Spleen (tissue), 13 donors: ENCODE measurements at places on chromosomes 7 and 10. TPM values are rescaled to one million over a fixed set of nuclear protein-coding genes. Genes with fewer than 3 reads are reported as not detected.
A peak's percentile ranks its signal among the peaks of the same experiment; 100 is the strongest.

DNA sequence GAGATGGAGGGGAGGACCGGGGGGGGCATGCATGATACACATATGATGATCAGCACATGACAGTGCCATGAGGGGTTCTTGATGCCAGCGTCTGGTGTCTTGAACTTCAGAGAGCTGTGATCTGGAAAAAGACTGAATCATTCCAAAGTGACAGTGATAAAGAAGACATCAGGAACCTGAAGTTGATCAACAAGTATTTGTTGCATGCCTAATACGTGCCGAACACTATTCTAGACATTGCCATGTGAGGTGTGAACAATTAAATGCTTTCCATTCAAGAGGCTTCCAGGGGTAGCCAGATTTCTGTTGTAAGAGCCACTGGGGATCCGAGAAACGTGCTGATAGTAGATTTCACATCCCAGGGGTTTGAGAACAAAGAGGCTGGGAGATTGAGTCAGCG is 6.2 kb downstream of the MCM10 start:
- DNase-seq = no peak

DNA sequence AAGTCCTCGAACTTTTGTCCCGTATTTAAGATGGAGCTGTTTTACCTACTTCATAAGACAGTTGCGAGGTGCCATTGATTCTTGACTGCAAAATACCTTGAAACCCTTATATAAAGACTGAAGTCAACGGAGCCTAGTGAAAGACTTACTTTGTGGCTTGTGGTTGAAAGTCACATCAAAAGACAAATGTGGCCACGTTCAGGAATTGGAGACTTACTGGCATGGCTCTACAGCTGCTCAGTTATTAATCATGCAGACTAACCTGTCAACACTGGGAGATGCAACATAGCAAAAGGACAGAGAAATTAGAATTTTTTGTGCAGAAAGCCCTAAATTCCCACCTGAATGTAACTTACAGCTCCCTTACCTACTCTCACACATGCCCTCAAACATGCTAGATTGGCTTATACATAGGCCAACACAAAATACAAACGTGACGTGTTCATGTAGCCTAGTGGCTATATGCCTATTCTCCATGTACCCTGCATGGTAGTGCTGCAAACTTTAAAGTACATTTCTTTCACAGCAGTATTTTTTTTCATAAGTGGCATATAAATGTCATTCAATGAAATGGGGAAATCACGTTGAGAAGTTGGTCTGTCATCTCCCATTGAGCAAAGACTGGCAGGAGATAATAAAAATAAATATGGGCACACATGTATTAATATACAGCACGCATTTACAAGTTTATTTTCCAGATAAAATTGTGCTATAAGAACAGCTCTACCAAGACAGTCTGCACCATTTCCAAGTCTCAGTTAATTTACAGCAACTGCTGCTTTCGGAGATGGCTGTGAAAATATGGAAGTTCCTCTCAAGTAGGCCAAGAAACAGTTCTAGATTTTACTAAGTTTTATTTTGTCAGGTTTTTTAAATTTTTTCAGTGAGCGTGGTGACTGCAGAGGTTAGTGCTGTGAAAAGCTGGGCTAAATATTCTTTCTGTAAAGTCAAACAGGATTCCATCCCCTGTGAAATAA is 170.4 kb upstream of the C7orf33 start:
- no peak for DNase-seq

- DNase-seq = peak; percentile 77
Measured at GRCh38 chr10:115093776-115094408, 727 bp downstream of the ATRNL1 start.

GRCh38 chr7:108171164-108171563 is 41.0 kb upstream of the LAMB4 start:
- no peak for DNase-seq

- no peak for DNase-seq
Measured at GRCh38 chr10:52312942-52313255, 1.2 kb upstream of the DKK1 start.

- DNase-seq = no peak
Measured at GRCh38 chr10:115066528-115066927, 26.6 kb upstream of the ATRNL1 start.

DNA sequence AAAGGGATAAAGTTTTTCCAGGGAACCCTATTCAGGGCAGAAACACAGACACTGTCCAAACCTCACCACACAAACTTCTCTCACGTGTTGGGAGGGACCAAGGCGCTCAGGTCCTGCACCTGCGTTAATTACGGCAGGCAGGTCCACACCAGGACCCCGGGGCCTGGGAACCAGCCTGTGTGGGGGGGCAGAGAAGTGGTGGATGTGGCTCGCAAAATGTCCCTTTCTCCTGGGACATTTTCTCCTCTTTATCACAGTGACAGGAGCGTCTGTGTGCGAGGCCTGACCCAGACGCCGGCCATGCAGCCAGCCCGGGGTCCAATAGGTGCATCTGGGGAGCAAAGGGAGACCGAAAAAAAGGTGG is 73.4 kb upstream of the ZNF722 start:
- peak; percentile 85 for DNase-seq

- no peak for DNase-seq
Measured at GRCh38 chr7:97007583-97007861, 2.2 kb downstream of the DLX6 start.

DNA sequence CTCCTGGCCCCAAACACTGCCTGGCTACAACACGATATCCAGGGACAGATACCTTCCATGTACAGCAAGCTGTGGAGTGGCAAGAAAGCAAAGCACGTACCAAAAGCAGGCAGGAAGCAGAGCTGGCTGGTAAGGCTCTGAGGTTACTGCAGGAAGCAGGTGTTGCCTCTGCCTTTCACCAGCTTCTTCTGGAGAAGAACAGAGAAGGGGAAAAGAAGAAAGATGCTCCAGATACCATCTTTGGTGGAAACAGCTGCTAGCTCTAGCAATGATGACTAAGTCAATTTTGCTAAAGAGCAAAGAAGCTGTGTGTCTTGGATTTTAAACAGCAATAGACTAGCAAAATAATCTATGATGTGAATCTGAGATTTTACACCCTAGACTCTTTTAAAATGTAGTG is 34.9 kb upstream of the PRSS1 start:
- DNase-seq = no peak

DNA sequence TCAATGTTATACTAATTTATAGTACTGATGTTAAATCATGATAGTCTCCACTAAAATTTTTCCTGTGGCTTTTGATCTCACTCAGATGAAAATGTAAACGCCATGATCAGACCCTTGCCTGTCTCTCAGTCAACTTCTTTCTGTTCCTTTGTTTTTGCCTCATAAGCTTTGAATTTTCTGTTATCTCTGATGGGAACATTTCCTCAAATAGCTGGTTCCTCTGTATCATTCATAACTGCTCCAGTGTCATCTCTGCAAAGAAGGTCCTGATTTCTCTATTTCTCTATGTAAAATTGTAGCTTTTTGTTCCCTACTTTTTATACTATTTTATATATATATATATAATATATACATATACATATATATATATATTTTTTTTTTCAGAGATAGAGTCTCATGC is 67.5 kb downstream of the GPR141 start:
- DNase-seq = no peak

- DNase-seq = no peak
Measured at GRCh38 chr10:110747609-110748464, 103.7 kb downstream of the RBM20 start.

DNA sequence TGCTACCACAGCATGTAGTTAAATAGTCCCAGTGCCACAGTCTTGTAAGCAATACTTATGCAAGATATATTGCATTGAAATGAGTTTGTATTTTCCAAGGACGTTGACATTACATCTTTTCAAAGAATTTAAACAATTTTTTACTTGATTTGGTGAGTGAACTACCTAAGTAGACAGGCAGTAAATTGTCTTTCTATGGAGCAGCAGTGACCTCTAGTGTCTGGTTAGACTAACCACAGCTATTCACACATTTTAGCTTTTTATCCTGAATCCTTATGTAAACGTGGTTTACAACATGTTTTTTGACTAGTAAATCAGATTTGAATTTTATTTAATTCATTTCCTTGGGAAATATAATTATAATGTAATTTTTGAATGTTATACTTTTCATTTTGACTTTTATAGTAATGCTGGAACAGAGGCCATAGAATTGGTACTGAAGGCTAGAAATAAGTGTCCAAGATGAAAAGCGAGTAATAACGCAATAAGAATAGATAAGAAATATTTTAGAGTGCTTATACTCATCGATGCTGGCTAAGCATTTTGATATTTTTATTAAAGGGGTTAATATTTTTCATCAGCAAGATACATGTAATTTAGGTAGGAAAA is 5.6 kb downstream of the LRRTM3 start:
- DNase-seq = no peak

GRCh38 chr10:83680470-83680891 is 458.8 kb upstream of the GHITM start:
- DNase-seq = no peak

GRCh38 chr7:14773729-14774271 is 128.8 kb downstream of the DGKB start:
- DNase-seq = no peak

DNA sequence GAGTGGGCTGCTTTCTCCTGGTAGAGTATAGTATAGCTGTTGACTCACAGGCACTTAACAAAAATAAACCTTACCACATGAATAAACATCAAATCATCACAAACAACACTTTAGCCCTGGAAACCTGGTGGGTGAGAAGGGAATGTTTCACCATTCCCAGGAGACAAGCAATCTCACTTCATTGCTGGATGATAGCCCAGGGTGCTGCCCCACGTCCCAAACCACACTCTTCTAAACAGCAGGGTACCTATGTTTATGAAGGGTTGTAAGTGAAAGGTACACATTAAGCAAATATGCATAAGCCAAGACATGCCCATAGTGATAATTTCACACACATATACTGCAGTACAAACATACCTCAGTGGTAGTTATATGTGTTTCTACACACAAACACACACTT is 276.2 kb downstream of the FGFR2 start:
- DNase-seq = no peak

DNA sequence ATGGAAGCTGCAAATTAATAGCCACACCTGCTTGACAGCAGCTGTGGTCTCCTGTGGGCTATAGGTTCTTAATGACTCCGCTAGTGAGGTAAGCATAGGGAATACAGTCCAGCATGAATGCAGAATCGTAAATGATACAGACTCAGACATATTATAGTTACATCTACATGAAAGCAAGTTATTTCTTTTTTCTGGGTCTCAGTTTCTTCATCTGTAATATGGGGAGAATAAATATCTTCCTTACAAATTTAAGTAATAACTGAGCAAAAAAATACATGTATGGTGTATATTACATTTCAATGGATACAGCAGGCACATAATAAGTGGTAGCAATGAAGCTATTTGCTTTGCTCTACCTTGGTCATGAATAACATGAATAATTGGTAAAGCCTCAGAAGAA is 245.9 kb upstream of the RHOBTB1 start:
- no peak for DNase-seq

- no peak for DNase-seq
Measured at GRCh38 chr7:134452991-134453473, 5.9 kb downstream of the AKR1B1 start.

- no peak for DNase-seq
Measured at GRCh38 chr10:89846281-89846630, 144.9 kb downstream of the KIF20B start.

GRCh38 chr10:52908478-52908877 is 135.9 kb upstream of the MBL2 start:
- DNase-seq = no peak

GRCh38 chr7:155129186-155129585 is 59.1 kb downstream of the HTR5A start:
- DNase-seq = no peak

DNA sequence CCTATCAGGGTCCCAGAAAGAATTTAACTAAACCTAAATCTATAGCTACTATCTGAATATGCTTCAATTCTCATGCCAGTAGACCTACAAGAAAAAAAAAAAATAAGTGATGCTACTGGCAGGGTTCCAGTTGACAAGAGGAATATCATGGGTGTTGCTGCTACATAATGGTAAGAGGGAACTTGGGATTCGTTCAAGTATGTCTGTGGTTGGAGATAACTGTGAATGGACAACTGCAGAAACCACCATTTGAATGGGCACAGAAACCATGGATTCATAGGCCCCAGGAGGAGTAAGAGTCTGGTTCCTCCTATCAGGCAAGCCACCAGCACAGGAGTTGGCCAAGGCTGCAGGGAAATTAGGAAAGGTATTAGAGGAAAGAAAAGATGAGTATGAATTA is 287.6 kb upstream of the HGF start:
- DNase-seq = no peak

GRCh38 chr7:151060416-151061212 is 1.2 kb downstream of the SLC4A2 start:
- no peak for DNase-seq

DNA sequence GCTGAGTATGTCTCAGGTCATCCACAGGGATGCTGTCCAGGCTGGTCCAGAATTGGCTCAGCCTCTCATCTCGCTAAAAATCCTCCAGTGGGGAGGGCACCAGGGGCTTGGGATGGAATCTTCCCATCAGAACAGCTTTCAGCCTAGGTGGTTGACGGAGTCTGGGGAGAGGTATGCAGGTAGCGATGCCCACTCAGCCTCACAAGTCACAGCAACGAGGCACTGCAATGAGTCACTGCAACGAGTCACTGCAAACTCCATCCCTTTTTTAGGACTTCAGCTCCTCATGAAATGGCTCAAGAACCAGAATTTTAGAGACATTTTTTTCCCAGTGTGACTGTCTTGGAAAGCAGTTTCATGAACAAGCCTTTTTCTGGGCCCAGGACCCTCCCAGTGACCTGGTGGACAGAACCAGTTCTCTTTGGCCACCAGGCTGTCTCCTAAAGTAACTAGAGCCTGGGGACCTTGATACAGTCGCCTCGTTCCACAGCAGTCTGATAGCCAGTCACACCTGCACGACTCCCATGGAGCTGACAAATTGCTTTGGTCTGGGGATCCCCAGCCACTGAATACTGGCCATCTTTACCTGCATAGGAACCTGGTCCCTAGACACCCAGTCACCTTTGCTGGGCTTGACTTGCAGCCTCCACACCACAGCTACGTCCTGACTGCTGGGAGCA is 41.3 kb upstream of the PPP2R2D start:
- DNase-seq = peak; percentile 43

DNA sequence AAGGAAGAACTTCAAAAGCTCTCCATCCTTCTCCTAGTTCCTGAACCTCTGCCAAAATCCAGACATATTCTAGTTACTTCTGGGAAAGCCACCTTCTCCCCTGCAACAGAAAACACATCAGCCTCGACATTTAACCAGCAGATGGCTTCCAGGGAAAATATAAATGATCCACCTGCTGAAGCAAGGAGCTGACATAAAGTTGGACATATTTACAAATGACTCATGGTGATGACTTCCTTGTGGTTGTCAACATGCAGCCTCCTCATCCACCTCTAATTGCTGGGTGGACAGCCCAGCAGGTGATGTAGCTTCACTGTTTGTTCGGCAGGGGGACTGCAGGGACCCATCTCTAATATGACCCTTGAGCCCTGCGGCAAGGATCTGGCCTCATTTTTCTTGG is 266.0 kb downstream of the C7orf25 start:
- DNase-seq = no peak

- no peak for DNase-seq
Measured at GRCh38 chr10:19412531-19412930, 363.9 kb downstream of the MALRD1 start.

Gene AKR1D1
- not detected for total RNA-seq

Gene SH2D4B
- total RNA-seq = 0.13 TPM

Gene CYP2C19
- not detected for total RNA-seq

Gene SAMD9L
- 34.8 TPM for total RNA-seq

Gene GJC3
- total RNA-seq = not detected

Gene ATP6V0A4
- not detected for total RNA-seq

Gene VIM
- total RNA-seq = 1,594 TPM
